ENCODE measurements at places on chromosomes 11 and 22.

DNA sequence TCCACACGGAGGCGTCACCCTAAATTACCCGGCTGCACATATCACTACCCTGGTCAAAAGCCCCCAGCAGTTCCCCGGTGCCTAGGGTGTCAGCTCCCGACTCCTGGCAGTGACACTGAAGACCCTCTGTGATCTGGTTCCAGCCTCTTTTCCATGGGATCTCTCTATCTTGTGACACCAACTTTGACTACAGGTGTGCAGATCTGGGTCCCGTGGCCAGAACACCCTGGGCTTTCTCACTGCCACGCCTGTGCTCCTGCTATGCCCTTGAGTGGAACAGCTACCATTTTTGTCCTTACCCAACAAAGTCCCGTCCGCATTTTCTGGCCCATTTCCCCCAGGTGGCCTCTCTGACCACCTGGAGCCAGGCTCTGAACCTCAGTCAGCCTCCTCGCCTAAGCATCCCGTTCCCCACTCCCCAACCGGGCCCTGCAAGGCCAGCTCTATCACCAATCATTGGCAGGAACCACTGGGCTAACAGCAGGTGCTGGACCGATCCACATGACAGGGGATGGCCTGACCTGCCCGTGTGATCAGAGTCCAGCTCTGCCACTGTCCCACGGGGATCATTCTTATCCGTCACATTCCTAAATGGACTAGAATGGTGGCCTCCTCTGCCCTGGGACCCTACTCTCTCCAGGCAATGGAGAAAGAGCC, 20.7 kb upstream of the CBX7 start:
- DNase-seq = no peak

GRCh38 chr11:76736773-76737495, 46.2 kb upstream of the TSKU start:
- DNase-seq = no peak

GRCh38 chr22:35483730-35484129, 56.9 kb upstream of the RASD2 start:
- DNase-seq = no peak

- DNase-seq = no peak
Measured at GRCh38 chr11:35190804-35191348, 51.9 kb downstream of the CD44 start.

DNA sequence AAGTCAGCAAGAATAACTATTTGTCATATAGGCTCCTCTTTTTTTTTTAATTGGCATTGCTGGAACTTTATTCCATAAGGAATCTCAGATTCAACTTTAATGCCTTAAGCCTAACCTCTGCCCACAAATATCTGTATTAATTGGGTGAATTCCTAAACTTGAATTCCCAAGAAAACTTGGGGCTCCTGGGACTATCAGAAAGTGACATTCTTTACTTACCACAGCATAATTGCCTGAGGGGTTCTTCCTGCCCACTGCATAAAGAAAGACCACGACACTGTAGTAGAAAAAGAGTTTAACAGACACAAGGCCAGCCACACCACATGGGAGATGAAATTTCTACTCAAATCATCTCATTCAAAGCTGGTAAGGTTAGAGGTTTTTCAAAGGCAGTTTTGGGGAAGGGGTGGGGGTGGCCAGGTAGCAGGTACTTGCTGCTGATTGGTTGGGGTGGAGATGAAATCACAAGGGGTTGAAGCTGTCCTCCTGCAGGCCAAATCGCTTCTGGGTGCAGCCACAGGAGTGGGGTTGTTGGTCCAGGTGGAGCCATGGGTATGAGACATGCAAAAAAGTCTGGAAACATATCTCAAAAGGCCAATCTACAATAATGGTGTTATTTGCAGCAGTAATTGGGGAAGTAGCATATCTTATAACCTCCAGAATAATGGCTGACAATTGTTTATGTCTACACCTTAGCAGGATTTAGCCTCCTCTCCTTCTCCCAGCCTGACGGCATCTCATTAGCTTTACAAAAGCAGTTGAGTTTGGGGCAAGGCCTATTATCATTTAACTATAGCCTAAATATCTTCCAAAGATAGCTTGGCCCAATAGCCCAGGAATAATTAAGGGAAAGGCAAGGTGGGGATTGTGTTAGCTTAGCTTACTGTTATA, 4.8 kb upstream of the NLRP10 start:
- no peak for DNase-seq

DNA sequence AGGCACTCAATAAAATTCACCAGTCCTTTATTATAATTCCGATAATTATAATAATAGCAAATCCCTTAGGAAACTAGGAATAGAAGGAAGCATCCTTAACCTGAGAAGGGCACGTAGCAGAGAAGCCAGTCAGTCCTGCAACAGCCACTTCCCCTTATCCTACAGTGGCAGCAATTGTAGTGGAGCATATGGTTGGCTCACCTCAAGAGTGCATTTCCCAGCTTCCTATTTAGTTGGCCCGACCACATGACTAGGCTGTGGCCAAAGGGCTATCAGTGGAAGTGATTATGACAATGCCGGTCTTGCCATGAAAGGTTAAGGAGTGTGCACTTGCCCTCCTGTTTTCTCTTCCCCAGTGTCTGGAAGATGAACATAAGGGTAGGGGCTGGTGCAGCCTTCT, 27.0 kb downstream of the TESMIN start:
- DNase-seq = no peak

- no peak for DNase-seq
Measured at GRCh38 chr22:46537225-46537945, at the start of gene CELSR1. Gene CELSR1 (minus strand): TSS chr22:46537620. CDS start chr22:46537170, 450 bp downstream.

- DNase-seq = no peak
Measured at GRCh38 chr11:86747801-86748200, 52.5 kb upstream of the PRSS23 start.

- DNase-seq = no peak
Measured at GRCh38 chr11:116733043-116733755, 39.6 kb downstream of the BUD13 start.

DNA sequence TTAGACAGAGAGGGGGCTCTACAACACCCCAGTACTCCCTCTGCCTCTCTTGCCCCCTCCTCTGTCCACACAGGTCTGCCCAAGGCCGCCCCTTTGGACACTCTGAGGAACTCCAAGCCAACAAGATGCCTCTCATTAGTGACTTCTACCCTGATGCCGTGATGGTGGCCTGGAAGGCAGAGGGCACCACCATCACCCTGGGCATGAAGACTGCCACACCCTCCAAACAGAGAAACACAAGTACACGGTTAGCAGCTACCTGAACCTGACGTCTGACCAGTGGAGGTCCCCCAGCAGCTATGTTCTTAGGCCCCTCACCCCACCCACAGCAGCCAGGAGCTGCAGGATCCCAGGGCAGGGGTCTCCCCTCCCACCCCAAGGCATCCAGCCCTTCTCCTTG, 125.1 kb downstream of the MED15 start:
- no peak for DNase-seq

GRCh38 chr11:47861728-47862127, 13.6 kb upstream of the NUP160 start:
- DNase-seq = no peak

- no peak for DNase-seq
Measured at GRCh38 chr11:96842731-96843130, 452.9 kb downstream of the JRKL start.

DNA sequence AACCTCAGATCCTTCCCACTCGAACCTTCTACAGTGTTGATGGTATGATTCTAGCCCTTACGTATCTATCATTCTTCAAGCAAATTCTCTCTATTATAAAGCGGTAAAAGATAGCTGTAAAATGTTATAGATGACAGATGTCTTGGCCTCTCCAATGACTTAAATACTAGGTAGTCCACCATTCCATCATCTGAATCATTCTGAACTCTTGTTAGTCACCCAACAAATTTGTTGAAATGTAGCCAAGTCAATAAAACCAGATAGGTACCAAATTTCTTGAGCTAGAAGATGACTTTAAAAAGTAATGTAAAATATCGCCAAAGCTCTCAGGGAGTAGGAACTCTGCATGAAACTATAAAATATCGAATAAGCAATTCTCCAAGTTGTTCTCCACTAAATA, 32.6 kb upstream of the PICALM start:
- DNase-seq = no peak

DNA sequence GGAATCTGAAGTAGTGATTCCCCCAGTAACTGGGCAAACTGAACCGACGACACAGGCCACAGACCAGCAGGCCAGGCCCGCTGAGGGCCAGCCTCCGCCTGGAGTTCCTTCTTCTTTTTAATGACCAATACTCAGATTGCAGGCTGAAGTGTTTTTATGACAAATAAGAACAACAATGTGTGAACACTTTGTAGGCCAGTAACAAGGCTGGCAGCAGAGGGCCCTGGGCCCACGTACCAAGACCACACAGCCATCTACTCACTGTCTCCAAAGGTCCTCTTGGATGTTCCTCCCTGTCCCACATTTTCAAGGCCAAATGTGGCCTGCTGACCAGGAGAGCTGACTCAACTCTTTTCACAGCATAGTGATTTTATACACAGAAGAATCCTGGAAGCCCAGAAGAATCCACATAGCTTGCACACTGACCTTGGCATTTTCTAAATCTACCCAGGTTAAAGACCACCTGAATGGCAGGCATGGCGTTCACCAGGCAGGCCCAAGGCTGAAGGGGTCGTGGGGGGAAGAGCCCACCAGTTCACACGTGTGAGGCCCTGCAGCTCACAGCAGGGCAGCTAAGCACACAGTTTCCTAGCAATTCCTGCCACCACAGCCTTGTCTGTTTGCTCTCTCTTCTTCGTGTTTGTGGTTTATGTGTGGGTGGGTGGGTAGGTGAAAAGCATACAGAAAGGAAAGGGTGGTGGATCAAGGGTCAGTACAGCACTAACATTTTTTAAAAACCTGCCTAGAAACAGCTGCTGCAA, 13.3 kb downstream of the SMCO4 start:
- DNase-seq = no peak

- DNase-seq = no peak
Measured at GRCh38 chr11:68761801-68762200, 10.5 kb upstream of the TESMIN start.

- DNase-seq = no peak
Measured at GRCh38 chr22:19663821-19664355, 50.4 kb upstream of the SEPTIN5 start.

DNA sequence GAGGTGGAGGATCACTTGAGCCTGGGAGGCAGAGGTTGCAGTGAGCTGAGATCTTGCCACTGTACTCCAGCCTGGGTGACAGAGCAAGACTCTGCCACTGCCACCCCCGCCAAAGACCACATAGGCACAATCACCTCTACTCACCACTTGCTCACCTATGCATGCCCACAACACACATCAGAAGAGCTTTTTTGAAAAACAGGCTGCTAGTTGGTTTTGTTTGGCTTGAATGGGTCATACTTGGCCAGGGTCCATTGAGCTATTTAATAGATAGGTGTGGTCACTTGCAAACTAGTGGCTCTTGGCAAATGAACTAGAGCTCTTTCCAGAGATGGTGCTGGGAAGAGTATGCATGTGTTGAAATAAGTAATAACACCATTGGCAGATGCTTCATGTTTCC, 80.1 kb downstream of the EMSY start:
- DNase-seq = no peak

DNA sequence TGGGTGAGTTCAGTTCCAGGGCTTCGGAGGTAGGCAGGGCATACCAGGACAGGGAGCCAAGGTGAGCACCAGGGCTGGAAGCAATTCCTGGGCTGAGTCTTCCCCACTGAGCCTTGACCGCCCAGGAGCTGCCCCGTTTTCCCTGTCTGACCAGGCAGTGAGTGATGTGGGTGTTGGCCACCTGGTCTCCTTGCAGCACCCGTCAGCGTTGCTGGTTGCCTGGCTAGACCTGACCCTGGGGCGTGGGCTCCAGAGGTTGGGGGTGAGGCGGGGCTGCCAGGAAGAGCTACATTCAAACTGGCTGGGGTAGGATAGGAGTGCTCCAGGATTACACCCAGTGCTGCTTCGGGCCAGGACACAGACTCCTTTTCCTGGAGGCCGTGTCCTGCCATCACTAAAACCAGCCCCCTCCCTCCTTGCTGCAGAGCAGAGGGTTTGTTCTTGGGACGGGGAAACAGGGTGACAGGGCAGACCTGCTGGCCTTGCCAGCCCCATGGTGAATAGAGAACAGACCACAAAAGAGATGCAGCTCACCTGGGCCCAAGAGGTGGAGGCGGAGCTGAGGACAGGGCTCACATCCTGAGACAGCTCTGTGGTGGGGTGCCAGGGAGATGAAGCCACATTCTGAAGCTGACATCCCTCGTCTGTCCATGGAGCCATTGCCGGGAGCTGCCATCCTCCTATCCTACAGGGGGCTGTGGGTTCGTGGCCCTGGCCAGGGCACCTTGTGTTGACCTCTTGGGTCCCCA, 14.2 kb downstream of the INCENP start:
- DNase-seq = no peak

DNA sequence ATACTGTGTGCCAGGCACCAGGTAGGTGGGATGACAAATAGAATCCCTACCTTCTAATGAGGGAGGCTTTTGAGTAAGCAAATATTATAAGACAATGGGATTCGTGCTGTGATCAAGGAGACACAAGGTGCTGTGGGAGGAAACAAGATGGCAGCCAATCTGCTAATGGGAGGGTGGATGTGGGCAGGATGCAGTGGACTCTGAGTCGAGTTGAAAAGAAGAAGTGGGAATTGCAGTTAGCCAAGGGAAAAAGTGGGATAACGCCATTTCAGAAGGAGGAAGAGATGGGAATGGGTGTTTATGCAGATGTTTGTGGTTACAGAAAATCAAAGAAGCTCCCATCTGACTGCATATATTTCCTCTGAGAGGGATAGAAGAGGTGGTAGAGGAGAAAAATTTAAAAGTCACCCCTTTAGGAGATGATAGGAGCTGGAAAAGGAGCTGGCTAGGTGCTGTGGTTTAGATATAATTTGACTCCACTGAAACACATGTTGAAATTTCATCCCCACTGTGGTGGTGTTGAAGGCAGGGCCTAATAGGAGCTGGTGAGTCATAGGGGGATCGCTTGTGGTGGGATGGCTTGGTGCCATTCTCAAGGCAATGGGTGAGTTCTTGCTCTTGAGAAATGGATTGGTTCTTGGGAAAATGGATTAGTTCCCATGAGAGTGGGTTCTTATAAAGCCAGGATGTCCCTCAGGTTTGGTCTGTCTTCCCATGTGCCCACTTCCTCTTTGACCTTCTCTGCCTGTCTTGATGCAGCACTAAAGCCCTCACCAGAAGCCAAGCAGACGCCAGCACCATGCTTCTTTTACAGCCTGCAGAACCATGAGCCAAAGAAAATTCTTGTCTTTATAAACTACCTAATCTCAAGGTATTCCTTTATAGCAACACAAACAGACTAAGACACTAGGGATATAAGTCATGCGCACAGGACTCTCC, 30.0 kb upstream of the POU2AF1 start:
- no peak for DNase-seq

DNA sequence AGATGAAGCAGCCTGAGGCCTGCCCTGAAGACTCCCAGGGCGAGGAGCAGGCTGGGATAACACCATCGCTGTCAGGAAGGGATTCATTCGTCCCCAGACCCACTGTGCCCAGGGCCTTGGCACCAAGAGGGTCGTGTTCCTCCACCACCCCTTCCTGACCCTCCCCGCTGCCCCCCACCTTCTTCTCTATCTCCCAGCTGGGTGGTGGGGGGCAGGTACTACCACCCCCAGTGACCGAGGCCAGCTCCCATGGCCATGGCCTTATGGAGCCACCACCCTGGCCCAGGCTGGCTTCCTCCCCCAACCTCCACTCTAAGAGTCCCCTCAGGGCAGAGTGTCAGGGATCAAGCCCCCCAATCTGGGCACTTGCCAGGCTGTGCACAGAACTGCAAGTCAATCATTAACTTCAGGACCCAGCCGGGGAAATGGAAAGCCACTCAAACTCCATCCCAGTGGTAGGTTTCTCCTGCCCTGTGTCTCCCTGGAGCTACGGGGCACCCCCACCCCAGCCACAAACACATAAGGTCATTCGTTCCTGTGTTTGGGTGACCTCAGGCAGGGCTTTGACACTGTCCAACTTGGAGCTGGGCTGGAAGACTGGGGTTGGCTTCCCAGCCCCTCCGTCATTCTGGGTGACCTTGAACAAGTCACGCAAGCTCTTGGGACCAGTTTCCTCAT, 33.3 kb upstream of the WNT11 start:
- DNase-seq = no peak

- no peak for DNase-seq
Measured at GRCh38 chr11:15761235-15761634, 595.1 kb downstream of the SOX6 start.
